ENCODE measurements at places on chromosomes 13 and 19.

- no peak for DNase-seq
Observed at GRCh38 chr13:26961890-26962615, 201.5 kb upstream of the GPR12 start.

DNA sequence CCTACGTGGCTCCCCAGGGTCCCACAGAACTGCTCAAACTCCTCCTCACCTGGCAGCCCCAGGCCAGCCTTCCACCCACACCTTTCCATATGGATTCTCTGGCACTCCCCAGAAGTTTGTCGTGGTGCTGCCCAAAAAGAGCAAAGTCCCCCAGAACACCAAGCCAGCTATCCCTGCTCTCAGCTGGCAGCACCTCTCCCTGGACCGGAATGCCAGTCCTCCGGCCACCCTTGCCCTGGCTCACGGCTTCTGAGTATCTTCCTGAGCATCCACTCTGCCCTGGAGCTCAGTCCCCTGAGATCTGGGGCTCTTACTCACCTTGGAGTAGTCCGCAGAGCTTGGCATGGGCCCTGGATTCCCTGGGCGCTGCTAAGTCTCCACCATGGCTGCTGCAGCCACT is 166.5 kb upstream of the ZNF507 start:
- DNase-seq = no peak

DNA sequence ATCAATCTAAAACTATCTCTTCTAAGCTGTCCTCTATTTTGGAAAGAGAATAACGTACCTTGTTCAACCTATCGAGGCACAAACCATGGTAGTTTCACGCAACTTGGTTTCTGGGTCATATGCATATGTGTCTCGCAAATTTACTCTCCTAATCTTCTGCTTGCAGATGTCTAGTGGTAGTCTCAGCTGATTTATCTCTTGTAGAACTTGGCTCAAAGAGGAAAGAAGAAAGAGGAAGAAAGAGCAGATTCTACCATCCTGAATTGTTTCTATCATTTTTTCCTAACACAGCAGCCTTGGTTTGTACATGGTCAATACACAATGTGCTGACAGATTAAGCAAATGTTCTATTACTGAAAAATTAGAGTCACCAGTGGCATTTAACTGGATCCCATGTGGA is 282.3 kb downstream of the SPRY2 start:
- DNase-seq = no peak

DNA sequence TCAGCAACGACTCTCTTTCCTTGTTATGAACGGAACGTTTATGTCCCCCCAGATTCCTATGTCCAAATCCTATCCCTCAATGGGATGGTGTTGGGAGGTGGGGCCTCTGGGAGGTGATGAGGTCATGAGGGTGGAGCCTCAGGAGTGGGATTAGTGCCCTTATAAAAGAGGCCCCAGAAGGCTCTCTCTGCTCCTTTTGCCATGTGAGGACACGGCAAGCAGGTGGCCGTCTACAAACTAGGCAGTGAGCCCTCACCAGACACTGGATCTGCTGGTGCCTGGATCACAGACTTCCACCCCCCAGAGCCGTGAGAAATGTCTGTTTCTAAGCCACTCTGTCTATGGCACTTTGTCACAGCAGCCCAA is 53.2 kb downstream of the EPS15L1 start:
- no peak for DNase-seq

DNA sequence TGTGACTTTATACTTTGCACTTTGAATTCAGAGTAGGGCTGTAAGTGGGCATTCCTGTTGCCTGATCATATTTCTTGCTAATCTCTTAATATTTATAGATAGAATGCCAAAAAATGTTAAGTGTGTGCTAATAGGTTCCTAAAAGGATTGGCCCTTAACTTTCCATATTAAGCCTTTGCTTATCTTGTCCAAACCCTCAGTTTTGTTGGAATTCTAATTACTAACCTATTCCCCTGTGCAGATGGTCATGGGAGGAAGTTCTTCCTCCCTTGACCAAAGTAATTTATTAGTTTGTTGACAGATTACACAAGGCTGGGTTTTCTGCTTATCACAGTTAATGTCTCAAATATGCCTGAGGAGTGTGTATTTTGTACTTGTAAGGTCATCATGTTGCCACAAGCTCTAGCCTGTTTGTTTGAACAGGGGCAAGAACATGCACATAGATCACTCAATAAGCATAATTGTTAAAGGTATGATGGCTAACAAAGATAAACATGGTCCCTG is 541.1 kb upstream of the SPRY2 start:
- no peak for DNase-seq
